ENCODE measurements at places on chromosomes 11 and 22.

DNA sequence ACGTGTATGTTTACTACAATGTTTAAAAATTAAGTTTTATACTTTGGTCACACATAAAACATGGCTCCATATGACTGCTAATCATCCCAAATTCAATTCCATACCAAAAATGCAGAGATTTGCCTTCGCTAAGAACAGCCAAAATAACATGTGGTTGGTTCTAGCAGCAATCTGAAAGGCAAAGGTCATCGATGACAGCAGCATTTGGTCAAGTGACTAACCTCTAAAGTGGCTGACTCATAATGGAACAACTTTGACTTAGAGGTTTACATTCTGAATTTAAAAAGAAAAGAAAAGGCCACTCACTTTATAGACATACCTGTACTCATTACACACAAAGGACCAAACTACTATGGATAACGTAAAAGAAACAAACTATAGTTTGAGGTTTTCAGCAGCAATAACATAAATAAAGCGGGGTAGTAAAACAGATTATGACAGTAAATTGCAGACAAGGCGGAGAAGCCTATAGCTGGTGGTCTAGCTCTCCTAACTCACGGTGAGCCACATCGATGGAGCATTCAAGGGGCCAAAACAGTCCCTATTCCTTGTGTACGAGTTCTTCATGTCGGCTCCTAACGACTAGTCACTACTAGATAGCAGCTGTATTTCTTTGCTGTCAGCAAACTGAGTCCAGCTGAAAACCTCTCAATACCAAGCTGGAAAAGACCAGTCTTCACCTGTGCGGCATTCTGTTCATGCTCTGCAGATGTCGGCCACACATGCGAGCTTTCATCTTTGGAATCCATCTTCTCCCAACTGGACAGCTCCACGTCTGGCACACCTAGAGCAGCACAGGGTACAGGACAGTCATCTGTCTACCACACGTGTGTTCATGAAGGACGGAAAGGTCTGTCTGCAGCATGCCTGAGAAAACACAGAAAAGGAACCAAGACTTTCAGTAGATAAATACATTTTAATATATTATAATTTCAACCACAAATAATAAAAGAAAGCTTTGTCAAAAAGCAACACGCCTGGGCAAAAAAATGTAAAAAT lies 42.1 kb downstream of the PRDM10 start:
- no peak for DNase-seq

GRCh38 chr11:3109921-3110706 lies 52.9 kb upstream of the CARS1 start:
- DNase-seq, result no peak

DNA sequence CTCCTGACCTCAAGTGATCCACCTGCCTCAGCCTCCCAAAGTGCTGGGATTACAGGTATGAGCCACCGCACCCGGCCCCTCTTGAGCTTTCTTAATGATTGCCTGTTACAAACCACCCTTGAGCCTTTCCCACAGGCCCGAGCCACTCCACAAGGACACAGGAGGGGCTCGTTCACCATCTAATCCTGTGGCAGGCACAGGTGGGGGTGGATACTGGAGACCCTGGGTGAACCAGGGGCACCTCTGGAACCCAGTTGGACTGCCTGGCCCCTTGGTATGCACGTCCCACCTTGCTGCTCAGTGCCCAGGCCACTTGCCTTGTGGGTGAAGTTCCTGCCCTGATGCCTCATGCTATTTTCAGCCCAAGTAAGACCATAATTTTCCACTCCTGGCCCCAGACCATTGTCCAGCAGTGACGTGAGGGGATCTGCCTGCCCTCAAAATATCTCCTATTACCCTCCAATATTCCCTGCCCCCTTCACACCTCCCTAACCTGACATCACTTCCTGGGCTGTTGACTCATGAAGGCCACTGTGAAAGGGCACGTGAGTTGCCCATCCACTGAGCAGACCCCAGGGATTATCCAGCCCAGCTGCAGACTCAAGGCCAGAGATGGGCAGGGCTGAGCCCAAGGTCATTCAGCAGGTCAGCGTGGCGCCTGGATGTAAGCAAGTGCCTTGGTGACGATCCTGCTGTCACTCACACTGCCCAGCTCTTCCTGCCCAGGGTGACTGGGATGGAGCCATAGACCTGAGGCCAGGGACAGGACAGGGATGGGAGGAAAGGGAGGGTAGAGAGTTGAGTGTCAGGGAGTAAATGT lies 19.6 kb downstream of the P2RY2 start:
- DNase-seq, result no peak

GRCh38 chr22:27978317-27978716 lies 59.3 kb upstream of the PITPNB start:
- no peak for DNase-seq

DNA sequence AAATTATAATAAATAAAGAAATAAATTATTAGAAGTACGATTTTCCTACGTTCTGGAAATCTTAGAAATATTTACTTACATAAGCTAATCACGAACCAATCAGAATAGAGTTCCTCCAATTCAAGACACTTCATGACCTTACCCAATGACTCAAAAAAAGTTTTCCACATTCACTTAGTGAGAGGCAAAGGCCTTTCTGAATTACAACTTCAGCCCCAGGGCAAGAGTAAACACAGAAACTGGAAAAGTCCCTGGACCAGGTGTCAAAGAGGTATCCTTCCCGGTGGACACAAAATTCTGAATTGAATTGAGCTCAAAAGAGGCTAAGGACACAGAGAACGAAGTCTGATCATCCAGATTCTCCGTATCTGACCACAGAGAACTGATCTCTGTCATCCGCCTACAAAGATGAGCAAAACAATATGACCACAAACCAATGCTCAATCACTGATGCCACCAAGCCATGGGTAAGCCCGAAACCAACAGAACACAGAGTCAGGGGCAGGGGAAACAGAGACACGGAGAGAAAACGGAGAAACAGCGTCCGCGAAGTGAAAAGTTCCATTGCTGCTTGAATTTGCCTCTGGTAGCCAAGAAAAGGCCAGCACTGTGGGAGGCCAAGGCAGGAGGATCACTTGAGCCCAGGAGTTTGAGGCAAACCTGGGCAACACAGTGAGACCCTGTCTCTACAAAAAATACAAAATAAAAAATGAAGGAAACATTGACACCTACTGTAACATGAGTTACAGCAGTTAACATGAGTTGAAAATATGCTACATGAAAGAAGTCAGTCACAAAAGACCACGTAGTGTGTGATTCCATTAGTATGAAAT lies 6.8 kb downstream of the BID start:
- DNase-seq, result no peak
